ENCODE measurements at places on chromosomes 13 and 19.

DNA sequence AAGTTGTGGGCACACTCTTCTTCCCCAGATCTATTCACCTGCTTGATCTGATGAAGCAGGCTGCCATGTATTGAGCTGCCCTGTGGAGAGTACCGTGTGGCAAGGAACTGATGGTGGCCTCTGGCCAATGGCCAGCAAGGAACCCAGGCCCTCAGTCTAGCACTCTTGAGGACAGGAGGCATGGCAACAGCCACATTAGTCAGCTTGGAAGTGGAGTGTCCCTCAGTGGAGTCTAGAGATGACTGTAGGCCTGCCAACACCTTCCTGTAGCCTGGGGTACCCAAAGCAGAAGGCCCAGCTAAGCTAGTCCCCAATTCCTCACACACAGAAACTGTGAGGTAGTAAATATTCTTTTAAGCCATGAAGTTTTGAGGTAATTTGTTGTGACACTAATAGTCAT lies 412.5 kb downstream of the DACH1 start:
- DNase-seq, result no peak

GRCh38 chr19:36423925-36424324 lies 5.5 kb upstream of the ZFP82 start:
- DNase-seq, result no peak

- no peak for DNase-seq
These were observed 292.4 kb downstream of the TEX29 start for GRCh38 chr13:111612886-111613285.

- no peak for DNase-seq
These were observed 932 bp downstream of the FAM83E start for GRCh38 chr19:48613852-48614435.

All from umbilical cord (tissue), 2 donors.